ENCODE measurements at places on chromosomes 11 and 22.

- peak; percentile 3 for DNase-seq
Measured at GRCh38 chr22:29994027-29994715, 86.1 kb upstream of the HORMAD2 start.

GRCh38 chr11:33315822-33316221, 58.6 kb downstream of the HIPK3 start:
- no peak for DNase-seq

GRCh38 chr22:37256075-37256726, 12.1 kb upstream of the RAC2 start:
- DNase-seq = no peak

DNA sequence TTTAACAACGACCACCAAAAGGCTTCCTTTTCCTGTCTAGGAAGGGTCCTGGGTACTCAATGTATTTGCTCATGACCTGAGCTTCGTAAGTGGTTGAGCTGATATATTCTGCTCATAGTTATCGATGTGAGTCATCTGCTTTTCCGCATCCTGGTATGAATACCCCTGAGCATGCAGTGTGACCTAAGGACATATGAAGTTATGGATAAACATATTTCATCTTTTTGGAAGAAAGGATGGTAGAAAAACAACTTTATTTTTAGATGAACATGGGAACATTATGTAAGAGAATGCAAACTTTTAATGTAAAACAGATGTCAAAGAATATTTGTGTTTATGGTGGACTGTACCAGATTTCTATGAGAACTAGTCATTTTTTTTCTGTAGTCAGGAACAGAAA, 28.4 kb downstream of the TRPC6 start:
- DNase-seq = no peak

DNA sequence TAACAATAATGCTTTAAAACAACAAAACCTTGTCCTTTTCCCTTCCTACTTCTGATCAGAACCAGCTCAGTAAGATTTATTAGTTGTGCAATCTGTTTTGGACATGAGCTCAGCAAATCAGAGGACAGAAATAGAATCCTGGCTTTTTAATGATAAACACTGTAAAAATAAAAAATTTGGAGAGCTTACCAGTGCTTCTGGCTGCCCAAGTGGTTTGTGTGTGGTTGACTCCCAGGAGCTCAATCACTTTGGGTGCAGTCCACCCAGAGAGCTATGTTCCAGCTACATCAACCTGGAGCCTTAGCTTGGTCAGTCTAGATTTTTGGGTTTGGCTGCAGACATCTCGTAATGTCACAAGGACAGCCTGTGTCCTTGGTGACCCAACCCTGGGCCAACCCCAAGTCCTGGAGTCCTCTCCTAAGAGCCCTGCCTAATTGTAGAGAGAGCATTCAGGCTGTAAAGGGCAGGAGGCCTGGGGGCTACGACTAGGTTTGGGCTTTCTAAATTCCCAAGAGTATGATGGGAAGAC, 28.5 kb downstream of the CD44 start:
- DNase-seq = no peak

DNA sequence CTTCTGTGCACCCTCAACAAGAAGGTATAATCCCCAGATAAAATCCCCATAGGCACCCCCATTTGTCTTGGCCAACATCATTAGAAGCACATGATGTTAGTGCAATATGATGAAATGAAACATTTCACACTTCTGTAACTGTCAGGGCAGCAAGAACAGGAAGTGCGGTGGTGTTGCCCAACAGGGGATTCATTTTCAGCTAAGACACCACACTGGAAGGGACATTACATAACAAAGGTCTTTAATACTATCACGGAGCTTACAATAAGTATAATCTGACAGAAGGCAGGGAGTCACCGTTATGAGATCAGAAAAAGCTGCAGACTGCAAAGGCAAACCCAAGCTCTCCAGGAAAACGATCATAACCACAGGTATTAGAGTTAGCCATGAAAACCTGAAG, 2.0 kb downstream of the OR52W1 start:
- DNase-seq = peak; percentile 21

DNA sequence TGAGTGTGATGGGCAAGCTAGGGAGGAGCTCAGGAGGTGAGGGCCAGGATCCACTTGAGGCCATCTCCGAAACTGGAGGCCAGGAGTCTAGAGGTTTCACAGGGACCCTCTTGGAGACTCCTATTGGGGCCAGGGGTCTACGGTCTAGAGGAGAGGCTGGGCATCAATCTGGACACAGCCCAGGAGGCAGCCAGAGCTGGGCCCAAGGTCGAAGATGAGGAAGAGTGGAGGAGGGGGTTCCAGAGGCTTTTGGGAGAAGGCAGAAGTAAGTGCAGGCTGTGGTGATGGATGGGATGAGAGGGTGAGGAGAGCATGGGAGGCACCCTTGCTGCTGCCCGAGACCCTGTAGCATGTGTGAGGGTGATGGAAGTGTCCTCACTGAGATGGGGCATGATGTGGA, 56.6 kb downstream of the LRRC32 start:
- no peak for DNase-seq

DNA sequence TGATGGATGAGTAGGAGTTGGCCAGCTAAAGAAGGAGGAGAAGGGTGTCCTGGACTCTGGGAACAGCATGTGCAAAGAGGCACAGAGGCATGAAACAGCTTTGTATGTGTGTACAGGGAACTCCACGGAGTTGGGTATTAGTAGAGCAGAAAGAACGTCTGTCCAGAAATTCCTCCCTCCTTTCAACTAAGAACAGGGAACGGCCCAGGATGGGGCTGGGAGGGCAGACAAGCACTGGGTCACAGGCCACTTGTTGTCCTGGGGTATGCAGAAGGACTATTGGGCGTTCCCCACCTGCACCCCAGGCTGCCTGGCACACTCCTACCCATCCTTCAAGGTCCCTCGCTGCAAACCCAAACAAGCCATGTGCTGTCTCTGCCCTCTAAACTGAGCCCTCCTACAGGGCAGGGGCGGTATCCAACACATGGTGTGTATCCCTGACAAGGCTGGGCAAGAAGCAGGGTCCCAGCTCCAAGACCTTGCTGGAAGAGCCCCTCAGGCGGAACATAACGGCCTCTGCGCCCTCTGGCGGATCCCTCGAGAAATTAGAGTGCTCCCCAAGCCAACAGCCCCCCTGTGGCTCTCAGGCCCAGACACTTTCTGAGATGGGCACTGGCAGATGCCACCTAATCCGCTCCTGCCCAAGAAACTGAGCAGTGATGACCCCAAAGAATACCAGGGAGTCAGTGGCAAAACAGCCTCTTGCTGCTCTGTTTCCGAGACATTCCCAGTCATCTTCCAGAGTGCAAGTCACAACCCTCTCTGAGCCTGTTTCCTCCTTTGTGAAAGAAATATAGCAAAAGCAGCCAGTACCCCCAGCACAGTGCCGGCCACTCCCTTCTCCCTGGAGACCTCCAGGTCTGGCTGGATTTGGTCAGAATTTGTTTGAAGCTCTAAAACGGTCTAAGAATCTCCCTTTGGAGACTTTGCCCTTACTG, 1.6 kb upstream of the ELFN2 start:
- DNase-seq = peak; percentile 57

GRCh38 chr11:5604896-5605295, 8.5 kb downstream of the TRIM6 start:
- no peak for DNase-seq

- no peak for DNase-seq
Measured at GRCh38 chr22:43144949-43145348, 1.8 kb upstream of the MCAT start.

GRCh38 chr11:65787649-65788622, 1.1 kb downstream of the OVOL1 start:
- DNase-seq = no peak

- no peak for DNase-seq
Measured at GRCh38 chr11:86548271-86548917, 124.0 kb downstream of the ME3 start.

DNA sequence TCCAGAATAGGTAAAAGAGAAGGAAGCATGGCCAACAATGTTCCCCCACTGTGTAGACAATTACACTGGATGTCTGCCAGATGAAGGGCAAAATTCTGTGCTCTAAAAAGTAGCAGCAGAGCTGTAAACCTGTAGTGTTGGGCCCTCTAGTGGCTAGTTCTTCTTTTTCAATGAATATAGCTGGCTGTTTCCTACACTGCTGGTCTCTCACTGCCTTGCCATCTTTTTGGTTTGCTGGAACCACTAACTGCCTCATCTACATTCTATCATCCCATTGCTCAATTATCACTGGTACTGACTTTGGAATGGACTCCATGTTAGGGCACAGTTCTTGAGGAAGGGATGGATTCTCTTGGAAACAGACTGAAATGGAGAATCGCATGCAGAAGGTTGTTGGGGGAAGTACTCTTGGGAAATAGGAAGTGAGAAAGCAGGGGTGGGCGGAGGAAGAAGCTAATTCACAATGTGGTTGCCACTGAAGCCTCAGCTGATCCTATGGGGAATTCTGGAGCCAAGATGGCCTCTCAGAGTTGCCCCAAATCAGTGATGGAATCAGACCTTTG, 17.9 kb downstream of the KCNE3 start:
- DNase-seq = peak; percentile 68

- DNase-seq = no peak
Measured at GRCh38 chr22:21951931-21952465, 650 bp downstream of the PPM1F start.

DNA sequence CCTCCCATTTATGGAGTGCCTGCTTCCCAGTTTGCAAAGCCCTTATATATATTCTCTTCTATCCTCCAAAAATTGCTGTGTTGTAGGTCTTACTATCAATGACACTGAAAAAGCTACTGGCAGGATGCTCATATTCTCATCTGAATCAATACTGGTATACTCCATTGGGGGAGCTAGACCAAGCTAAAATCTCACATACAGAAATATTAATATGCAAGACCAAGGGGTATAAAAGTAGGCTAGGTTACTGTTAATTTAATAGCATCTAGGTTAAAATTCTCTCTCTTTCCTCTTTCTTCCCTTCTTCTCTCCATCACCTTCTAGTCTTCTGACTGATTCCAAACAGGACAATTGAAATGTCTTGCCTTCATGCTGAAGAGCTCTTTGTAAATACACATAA, 17.1 kb upstream of the BDNF start:
- DNase-seq = no peak

GRCh38 chr22:38317122-38317994, at the start of gene CSNK1E:
Gene CSNK1E, minus strand, starts transcription at chr22:38317433. Its CDS starts 3,276 bp downstream, at chr22:38314157.
- DNase-seq = peak; percentile 67

DNA sequence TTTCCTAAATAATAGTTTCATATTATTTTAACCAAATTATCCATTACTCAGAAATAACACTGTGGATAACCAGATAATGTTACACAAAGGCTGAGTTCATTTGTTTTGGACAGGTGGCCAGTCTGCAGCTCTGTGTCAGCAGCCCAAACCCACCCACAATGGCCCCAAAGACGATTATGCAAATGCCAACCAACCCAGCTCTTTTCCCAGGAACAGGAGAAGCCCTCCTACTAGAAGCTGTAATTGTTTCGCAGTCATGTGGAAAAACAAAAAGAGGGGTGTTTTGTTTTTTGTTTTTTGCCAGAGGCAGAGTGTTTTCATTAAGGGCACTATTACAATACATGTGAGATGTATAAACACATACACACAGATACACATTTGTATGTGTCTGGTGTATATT, 102.1 kb downstream of the FCHSD2 start:
- DNase-seq = no peak

- no peak for DNase-seq
Measured at GRCh38 chr11:20374741-20375300, 11.3 kb downstream of the HTATIP2 start.

DNA sequence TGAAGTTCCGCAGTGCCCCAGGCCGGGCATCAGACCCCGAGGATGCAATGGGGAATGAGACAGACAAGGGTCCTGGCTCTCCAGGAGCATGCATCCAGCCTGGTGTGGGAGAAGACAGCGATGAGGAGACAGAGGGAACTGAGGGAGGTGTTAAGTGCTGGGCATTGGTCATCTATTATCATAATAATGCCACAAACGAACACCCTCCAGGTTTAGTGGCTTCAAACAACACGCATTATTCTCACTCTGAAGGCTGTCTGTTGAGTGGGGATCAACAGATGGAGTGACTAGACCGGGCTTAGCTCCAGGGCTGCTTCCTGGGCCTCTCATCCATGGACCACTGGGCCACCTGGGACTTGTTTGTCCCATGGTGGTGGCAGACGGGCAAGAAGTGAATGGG, 48.6 kb downstream of the MCM5 start:
- DNase-seq = no peak

- no peak for DNase-seq
Measured at GRCh38 chr11:111379602-111380136, 594 bp upstream of the POU2AF1 start.

DNA sequence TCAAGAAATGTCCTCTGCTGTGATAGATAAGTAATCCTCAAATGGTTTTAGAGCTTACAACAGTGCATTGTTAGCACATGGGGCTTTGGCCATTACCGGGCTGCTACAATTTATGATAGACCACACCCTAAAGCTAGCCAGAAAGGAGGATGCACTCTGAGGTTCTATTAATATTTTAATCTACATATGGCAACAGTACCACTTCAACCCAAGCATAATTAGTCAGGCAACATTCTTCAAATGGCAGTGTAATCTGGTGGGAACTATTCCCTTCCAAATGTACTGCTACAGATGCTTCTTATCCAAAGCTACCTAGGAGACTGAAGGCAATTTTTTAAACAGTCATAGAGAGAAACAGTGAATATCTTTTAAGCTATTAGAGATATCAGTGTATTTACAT, 697.6 kb downstream of the KCNA4 start:
- no peak for DNase-seq

DNA sequence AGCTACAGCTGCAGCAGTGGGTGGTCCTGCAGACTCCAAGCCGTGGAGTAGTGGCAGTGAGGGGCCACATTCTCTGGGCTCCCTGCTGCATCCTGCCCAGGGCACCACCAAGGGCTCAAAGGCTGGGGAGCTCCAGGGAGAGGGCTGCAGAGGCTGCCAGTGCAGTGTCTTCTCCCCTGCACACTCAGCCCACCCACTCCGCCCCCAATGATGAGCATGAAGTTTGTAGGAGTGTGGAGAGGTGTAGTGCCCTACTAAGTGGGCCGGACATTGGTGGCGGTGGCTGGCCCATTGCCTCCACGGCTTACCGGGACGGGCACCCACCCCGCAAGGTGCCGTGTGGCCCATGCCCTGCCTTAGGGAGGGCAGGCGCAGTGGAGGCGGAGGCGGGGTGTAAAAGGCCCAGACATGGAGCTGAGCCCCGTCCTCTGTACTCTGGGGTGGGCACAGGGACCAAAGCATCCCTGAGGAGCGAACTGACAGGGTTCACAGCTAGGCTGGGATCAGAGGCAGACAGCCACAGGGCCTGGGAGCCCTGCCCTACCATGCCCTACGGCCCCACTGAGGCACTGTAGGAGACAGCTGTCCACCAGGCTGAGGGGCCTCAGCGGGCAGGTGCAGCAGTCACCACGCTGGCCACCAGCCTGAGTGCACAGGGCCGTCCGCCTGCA, 18.9 kb downstream of the ARVCF start:
- DNase-seq = no peak

DNA sequence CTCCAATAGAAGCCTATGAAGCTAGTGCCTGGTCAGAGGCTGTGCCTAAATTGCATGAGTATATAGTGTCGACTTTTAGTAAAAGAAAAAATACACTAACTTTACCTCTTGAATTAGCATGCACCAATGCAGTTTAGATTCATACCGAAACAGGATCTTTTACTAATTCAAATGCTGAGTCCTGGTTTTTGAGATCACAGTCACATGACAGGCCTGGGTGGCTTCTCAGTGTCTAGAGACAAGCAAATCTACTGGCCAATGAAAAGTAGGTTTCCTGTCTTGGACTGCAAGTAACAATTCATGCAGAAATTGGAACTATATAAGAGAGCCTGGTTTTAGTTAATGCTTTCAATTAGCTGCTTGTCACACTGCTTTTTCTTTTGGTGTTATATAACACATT, 7.2 kb downstream of the ARHGEF12 start:
- no peak for DNase-seq

GRCh38 chr11:94120946-94121345, 7.7 kb upstream of the PANX1 start:
- no peak for DNase-seq
